ENCODE measurements at places on chromosomes 6 and 20.
A peak's percentile ranks its signal among the peaks of the same experiment; 100 is the strongest.

GRCh38 chr6:158460602-158461169, 99.2 kb upstream of the TMEM181 start:
- DNase-seq: no peak

GRCh38 chr6:34602318-34603111, 46.4 kb upstream of the SPDEF start:
- DNase-seq: no peak

GRCh38 chr20:47676912-47677634, 108.2 kb downstream of the SULF2 start:
- DNase-seq: no peak

DNA sequence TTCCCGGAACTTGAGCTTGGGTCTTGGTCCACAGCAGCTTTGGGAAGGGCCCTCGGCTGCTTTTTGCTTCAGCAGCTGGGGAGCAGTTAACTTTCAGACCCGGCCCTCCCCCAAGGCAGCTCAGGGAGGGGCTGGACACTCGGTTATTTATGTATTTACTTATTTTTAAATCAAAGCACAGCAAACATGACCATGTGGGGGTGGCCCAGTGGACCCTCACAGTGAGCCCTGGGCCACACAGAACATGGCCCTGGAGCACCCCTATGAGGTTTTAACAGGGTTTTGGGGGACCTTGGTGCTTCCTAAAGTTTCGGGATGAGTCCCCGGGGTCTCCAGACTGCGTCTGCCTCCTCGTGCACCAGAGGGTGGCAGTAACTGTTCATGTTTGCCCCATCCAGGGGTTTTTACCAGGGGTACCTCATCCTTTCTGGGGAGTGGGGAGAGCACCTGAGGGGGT, 26.6 kb upstream of the NPBWR2 start:
- no peak for DNase-seq

DNA sequence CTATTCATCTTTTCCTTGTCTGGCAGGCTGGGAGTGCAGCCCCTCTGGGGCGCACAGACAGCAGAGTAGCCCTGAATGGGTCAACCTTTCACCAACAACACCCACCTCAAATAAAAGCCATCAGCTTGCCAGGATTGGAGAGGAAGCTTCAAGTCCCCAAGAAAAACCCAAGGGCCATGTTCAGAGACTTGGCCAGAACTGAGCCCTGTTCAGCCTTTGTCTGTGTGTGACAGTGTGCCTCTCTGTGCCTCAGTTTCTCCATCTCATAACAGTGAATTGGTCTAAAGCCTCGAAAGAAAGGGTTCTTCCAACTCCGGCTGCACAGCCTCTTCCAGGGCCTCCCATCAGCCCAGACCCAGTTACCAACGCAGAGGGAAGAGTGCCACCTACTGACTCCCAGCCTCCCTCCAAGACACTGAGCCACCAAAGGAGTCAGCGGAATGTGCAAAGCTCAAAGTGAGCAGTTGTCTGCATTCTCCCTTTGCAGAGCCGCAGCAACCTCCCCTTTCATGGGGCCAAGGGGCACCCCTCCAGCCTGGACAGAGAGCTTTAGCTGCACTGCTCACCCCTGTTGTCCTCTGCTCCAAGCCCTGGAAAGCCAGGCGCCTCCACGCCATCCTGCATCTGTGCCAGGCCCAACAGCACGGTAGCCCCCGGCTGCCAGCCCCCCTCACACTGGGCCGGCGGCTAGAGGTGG, 82.7 kb upstream of the TOP1 start:
- peak; percentile 4 for DNase-seq

DNA sequence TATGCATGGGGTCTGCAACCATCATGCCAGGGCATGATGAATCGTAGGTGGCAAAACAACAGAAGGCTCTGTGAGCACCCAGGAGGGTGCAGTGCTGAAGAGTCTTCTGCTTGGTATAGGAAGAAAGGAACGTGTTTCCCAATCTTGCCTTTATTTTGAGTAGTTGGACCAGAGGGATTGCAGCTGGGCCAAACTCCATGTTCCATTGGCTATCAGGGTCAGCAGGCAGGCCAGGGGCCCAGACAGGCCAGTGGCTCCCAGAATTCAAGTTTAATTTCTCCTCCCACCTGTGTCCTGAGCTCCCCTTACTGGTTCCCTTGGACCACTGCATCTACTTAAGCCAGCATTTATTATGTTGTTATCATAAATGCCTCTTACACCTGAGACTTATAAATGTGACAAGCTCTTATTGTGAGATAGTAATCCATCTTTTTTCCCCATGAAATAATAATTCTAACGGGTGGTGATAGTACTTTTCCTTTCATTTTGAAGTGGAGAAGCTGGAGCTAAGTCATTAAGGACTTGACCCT, 918 bp upstream of the TRIM38 start:
- no peak for DNase-seq

GRCh38 chr6:40410821-40411220, 176.3 kb downstream of the LRFN2 start:
- DNase-seq: no peak

- no peak for DNase-seq
Observed at GRCh38 chr6:166379800-166380199, 2.9 kb downstream of the MPC1 start.

GRCh38 chr6:111912904-111913303, 39.7 kb upstream of the FYN start:
- no peak for DNase-seq

DNA sequence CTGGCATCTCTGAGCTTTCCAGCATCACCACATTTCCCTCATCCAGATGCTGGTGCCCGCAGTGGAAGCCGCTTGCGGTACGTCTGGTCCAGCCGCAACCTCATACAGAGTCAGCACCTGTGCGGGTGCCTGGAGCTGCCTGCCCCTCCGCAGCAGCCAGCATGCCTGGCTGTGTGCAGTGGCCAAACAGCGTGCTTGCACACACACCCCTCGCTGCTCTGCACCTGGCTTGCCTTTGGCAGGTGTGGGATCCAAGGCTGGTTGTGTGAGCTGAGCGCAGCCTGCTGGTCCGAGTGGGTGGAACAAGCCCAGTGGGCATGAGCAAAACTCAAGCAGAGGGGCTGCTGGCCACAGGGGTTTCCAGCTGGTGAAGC, 3.1 kb upstream of the HINT3 start:
- DNase-seq: peak; percentile 80

GRCh38 chr6:101393251-101393828, at the start of gene GRIK2:
TSS of gene GRIK2 (plus strand) at chr6:101393708.
- DNase-seq: peak; percentile 69

GRCh38 chr6:167568407-167569024, 243.6 kb downstream of the TTLL2 start:
- DNase-seq: no peak

DNA sequence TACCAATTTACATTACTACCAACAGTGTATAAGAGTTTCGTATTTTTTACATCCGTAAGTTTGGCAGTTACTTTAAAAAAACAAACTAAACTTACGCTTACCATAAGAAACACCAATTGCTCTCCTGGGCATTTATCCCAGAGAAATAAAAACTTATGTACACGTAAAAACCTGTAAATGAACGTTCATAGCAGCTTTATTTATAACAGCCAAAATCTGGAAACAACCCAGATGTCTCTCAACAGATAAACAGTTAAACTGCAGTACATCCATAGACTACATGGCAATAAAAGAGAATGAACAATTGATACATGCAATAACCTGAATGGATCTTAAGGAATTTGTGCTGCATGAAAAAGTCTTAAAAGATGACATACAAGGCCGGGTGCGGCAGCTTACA, 30.7 kb downstream of the NCR2 start:
- DNase-seq: no peak

DNA sequence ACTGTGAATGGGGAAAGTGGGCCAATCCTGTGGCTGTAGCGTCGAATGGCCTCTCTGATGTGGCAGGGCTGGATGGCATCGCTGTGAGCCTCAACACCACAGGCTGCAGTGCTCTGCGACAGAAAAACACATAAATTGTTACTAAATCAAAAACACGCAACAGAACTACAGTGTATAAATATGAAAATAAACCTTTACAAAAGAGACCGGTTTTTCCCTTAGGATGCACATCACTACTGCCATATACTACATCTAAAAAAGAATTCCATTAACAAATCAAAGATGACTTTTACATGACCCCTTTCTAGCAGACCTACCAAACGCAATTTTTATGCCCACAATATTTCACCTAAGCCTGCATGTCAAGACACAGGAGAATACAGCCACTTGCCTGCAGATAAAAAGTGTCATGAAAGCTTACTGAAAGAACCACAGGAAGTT, 395.5 kb upstream of the RUNX2 start:
- DNase-seq: no peak

GRCh38 chr20:62159839-62160238, 16.3 kb downstream of the SS18L1 start:
- DNase-seq: no peak

GRCh38 chr6:34745277-34746103, 11.8 kb upstream of the SNRPC start:
- peak; percentile 52 for DNase-seq

DNA sequence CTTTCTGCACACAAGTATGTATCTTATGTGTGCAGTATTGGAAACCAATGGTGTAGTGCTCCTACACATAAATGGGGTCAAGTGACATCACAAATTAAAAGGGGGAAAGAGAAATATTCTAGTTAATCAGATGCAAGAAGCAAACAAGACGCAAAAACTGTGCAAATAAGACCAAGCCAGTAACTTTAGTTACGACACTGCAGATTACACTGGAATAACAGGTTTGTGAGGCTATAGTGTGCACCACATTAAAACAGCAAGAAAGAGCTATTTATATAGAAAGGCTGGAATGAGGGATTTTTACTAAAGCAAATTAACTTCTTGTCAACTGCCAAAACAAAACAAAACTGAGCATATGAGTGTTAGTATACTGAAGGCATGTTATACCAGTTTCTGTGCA, 45.8 kb downstream of the NR2E1 start:
- no peak for DNase-seq

DNA sequence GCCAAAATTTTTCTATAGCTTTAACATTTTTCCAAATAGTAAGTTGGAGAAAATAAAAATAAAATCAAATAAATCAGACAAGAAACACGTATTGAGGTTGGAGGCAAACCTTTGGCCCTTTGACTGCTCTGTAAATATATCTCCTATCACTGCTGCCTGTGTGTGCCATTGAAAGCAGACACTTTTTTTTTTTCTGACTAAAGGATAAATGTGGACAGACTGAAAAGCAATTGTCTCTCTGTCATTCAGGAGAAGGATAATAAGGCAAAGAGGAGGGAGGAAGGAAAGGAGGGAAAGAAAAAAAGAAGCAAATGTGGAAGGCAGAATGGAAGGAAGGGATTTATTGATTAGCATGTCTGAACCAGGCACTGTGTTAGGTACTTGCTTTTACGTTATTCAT, 85.2 kb upstream of the SULF2 start:
- no peak for DNase-seq

- no peak for DNase-seq
Observed at GRCh38 chr20:45016089-45016671, 49.9 kb downstream of the STK4 start.

GRCh38 chr20:53048387-53048786, 76.2 kb downstream of the TSHZ2 start:
- DNase-seq: no peak

- DNase-seq: no peak
Observed at GRCh38 chr6:5537967-5538366, 276.7 kb downstream of the FARS2 start.

GRCh38 chr6:119436583-119436982, 87.0 kb upstream of the MAN1A1 start:
- no peak for DNase-seq

DNA sequence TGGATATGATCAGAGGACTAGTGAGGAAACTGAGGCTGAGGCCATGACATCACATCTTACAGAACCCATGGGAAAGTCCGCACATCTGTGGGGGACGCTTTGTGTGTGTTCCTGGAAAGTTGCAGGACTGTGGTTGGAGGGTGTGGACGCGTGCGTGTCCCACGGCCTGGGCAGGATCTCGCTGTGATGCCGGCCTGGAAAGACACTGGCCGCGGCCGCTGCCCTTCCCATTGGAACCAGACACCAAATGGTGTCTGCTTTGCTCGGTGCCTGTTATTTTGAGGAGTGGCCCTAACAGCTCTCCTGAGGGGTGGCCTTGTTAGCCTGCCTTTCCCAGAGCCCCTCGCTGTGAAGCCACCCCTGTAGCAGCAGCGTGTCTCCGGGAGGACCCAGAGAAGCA, 41.1 kb downstream of the DLL1 start:
- no peak for DNase-seq

DNA sequence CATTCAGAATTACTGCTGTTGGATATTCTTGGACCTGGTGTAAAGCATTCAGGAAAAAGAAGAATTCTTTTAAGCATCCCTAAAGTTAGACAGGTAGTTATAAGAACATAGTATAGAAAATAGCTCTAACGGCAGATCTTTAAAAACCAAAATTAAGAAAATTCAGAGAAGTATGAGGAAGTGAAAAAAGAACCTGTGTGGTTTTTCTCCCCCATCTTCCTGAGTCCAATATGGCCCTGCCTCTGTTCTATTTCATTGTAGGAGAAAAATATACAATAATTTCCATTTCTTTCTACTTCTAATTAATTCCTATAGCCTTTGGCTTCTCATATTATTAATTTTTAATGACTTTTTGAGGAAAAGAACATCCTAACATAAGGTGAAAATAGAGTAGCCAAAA, 47.1 kb downstream of the FHL5 start:
- no peak for DNase-seq

DNA sequence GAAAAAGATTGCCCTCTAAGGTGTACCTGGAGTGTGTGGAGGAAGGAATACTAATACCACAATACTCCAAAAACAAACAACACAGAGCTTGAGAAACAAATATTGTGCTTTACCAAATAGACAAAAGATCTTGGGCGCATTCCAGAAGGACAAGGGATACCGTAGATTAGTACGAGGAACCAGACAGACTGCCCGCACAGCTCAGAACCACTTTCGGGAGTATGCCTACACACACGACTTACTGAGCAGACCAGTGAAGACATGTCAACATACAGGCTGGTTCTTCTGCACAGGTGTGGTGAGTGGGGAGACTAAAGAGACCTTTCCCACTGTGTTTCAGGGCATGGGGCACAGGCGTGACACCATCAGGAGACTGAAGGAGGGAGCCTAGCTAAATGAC, 15.8 kb upstream of the FOXQ1 start:
- no peak for DNase-seq

DNA sequence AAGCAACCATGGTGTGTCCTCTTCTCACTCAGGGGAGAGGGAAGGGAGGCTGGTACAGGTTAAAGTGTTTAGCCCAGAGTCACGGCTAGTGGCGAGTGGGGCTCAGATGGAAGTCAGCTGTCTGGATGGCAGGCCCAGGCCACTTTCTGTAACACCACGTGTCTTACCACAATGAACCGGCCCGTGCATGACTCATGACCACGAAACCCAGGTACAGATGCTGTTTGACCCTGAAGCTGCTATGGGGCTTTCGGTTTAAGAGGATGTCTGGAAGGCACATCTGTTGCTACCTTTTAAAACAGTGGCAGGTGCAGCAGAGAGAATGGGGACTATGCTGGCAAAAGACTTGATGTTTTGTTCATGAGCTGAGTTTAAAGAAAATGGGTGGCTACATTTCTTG, 36.5 kb upstream of the MPC1 start:
- DNase-seq: no peak

DNA sequence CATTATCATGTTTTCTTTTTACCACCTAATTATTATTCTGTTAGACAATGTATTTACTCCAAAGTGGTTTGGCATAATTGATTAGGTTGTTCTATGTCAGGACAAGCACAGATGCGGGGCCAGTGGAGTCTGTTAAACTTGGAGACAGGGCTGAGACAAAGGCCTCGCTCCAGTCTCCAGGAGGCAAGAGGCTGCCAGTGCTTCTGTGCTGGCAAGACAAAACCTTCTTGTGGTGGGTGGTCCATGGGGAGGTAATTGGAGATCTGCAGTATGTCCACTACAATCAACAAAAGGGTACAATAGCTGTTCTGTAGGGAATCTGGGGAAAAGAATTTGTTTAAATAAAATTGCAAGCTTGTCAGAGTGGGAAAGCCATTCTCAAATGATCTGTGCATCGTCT, 677.2 kb upstream of the SLC35B3 start:
- DNase-seq: no peak
